ENCODE measurements at places on chromosomes 3 and 15.

DNA sequence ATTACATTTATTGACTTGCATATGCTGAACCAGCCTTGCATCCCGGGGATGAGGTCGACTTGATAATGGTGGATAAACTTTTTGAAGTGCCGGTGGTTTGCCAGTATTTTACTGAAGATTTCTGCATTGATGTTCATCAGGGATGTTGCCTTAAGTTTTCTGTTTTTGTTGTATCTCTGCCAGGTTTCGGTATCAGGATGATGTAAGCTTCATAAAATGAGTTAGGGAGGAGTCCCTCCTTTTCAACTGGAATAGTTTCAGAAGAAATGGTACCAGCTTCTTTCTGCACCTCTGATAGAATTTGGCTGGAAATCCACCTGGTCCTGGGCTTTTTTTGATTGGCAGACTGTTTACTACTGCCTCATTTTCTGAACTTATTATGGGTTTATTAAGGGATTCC, 250.8 kb downstream of the TBC1D5 start:
- DNase-seq, result no peak

- no peak for DNase-seq
Observed at GRCh38 chr15:62672268-62672667, 370.3 kb upstream of the TPM1 start.

GRCh38 chr3:196525141-196525540, 10.0 kb upstream of the SMCO1 start:
- DNase-seq, result no peak

DNA sequence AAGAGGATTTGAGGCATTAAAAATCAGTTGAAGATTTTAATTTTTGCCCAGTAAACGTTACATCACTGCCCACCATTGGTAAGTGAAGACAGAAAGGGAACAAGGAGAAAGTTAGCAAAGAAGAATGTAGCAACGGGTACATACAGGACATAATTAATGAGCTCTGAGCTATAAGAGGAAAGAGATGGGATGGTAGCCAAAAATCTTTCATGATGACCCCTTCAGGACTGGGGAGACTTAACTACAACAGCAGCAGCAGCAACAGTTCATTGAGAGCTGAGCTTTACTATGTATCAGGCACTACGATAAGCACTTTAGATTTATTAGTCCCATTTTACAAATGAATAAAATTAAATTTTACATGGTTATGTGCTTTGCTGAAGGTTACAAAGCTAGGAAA, 18.4 kb downstream of the EMC4 start:
- no peak for DNase-seq

- peak; percentile 67 for DNase-seq
Observed at GRCh38 chr3:73789825-73790444, 165.2 kb upstream of the PDZRN3 start.

DNA sequence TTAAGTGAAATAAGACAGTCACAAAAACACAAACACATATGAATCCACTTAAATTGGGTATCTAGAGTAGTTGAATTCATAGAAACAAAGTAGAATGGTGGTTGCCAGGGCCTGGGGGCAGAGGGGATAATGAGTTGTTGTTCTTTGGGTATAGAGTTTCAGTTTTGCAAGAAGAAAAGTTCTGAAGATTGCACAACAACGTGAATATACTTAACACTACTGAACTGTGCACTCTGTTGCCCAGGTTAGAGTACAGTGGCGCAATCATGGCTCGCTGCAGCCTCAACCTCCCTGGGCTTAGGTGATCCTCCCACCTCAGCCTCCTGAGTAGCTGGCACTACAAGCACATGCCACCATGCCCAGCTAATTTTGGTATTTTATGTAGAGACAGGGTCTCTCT, 14.9 kb downstream of the GRAMD2A start:
- DNase-seq, result no peak

All from NCI-H1417 (cell line).